Urothelium cell line (cell line): ENCODE measurements at places on chromosomes 7 and 10.

- no peak for DNase-seq
Observed at GRCh38 chr7:70063927-70064326, 465.7 kb downstream of the AUTS2 start.

DNA sequence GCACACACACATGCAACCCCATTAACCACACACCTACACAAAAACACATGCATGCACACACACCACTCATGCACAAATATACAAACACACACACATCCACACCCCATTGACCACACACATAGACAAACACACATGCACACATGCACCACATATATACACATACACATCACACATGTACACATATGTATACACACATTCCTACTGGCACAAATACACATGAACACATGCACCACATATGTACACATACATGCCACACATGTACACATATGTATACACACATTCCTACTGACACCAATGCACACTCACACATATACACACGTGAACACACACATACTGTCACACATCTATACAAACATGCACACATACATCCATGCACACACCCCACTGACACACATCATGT lies 212.5 kb upstream of the PPP2R2D start:
- no peak for DNase-seq

DNA sequence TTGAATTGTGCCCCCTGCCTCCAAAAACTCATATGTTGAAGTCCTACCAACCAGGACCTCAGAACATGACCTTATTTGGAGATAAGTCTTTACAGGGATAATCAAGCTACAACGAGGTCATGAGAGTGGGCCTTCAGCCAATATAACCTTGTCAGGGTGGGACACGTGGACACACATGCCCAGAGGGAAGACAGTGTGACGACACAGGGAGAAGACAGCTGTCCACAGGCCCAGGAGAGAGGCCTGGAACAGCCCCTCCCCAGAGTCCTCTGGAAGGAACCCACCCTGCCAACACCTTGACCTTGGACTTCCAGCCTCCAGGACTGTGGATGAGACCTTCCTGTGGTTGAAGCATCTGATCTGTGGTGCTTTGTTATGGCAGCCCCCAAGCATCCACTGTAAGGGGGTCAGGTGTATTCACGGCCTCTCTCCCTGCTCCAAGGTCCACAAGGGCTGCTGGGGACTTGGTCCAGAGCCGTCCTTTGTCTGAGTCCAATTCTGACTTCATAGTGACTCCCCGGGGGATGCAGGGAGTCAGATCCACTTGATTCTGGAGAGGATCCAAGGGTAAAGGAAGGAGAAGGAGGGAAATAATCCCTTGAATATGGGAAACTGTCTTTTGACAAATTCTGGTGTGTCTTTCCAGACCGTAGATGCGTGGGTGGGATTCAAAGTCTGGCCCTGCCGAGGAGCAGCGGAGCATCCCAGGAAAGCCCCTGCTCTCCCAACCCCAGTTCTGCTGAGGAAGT lies 7.0 kb downstream of the CALML3 start:
- no peak for DNase-seq

DNA sequence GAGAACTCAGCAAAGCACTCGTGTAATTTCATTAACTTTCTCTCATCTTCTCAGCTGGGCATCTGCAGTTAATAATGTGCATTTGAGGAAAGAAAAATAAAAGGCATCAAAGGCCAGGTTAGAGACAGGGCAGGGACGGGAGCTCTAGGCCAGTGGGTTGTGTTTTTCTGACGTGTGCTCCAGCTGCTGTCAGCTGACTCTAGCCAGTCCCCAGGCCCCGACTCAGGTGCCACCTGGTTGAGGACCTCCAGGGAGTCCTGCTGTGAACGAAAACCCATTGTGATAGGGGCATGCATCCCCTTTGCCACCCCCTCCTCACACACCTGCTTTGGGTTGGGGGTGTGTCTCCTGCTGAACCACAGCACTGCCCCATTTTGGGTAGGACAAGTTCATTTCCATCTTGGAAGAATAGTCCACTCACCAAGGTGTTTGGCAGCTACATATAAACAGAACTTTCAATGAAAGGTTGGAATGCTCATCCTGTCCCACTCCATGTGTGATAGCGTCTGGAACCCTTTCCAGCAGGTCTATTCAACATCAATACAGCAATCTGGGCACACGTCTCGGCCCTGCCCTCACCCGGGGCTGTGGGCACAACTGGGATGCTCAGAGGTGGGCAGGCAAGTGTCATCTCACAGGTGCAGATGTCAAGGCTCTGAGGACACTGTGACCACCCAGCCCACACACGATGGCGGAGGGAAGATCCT lies 146.1 kb upstream of the FAM20C start:
- no peak for DNase-seq

DNA sequence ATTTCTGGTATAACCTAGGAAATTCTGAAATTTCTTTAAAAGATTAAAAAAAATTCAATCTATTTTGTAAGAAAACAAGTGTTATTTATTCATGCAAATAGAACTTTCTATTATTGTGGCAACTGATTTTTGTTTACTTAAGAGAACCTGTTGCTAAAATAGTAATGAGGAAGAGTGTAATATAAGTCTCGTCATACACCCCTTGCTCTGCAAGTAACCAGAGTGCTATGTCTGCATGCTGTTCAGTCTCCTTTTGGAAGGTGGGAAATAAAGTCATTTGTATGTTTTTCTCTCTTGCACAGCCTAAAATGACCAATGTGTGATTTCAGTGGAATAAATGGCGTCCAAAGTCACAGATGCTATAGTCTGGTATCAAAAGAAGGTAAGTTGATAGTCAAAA lies 41.3 kb downstream of the PHTF2 start:
- DNase-seq = no peak

GRCh38 chr7:958221-959200 lies 4.0 kb upstream of the ADAP1 start:
- no peak for DNase-seq

- no peak for DNase-seq
Observed at GRCh38 chr7:105677817-105678573, 96.7 kb upstream of the EFCAB10 start.

DNA sequence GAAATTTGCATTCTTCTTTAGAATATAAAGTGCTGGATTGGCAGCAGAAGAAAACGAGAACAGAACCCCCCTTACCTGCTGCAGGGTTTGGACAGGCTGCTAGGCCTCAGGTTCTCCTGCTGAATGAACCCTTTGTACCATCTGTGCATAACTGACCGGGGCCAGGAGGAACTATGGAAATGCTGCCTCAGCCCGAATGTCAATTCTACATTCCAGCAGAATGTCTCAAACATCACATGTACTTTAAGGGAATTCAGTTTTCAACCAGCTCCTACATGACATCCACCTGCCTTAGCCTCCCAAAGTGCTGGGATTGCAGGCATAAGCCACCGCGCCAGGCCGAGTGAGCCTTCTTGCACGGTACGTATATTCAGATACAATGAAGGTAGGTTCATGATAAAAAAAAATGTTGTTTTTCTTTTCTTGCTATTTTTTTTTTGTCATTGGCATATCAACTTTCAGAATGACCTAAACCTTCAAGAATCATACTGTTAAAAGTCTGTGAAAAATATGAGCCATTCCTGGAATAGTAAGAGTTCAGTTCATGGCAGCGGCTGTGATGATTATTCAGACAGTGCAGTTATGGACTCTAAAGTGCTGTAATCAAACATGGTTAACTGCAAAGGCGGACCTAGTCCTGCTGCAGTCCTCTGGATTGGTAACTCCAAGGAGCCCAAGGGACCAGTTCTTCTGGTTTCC lies 84.4 kb upstream of the TNS3 start:
- peak; percentile 51 for DNase-seq

- DNase-seq = no peak
Observed at GRCh38 chr10:70601746-70602145, 795 bp downstream of the PRF1 start.

DNA sequence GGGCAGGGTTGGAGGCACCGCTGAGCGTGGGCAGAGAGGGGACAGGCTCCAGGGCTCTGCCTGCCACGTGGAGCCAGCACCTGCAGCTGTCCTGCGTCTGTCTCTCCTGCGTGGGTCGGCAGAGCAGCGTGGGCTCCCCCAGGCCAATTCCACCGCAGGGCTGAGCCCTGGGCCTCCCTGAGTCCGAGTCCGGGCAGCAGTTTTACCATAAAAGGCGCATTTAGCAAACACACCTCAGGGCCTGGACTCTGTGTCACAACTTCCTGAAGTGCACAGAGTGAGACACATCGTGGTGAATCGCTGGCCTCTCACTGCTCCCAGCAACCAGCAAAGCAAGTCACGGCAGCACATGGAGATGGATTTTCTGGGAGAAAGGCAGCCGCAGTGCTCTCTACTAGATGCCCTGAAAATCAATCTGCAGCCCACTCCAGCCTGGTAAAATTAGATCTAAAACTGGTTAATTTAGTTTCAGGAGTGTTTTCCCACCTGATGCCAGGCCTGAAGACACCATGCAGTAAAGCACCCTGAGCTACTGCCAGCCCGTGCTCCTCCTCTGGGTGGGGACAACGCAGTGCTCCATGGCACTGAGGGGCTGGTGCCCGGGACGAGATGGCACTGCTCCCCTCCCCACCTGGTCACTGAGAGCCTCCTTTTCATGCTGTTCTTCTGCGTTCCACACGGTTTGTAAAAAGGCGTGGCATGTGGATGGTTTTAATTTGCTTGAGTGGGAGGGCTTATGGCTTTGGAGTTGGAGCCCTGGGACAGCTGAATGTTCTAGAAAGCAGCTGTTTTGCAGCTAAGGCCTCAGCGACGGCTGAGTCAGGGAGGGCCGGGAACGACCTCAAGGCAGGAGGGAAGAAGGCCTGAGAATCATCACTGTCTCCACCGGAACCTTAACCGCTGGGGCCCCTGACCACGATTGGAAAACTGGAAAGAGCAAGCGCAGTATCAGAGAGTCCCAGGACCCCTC lies 336.9 kb downstream of the ADARB2 start:
- DNase-seq = no peak

DNA sequence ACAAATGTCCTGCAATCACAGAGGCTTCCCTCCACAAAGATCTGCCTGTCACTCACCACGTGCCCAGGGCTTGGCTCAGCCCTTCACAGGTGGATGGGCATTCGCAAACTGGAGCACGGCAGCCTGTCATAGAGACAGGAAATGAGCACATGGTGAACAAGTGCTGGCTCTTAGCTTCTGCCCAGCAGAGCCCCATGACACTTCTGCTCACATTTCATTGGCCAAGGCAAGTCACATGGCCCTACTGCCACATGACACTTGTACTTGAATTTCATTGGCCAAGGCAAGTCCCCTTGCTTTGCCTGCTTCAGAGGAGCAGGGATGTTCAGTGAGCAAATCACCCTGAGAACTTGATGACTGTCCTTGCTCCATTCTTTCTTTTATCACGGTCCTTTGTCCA lies 110.8 kb upstream of the PPP2R2D start:
- DNase-seq = no peak

GRCh38 chr7:159104188-159104920 lies 40.3 kb downstream of the VIPR2 start:
- no peak for DNase-seq

DNA sequence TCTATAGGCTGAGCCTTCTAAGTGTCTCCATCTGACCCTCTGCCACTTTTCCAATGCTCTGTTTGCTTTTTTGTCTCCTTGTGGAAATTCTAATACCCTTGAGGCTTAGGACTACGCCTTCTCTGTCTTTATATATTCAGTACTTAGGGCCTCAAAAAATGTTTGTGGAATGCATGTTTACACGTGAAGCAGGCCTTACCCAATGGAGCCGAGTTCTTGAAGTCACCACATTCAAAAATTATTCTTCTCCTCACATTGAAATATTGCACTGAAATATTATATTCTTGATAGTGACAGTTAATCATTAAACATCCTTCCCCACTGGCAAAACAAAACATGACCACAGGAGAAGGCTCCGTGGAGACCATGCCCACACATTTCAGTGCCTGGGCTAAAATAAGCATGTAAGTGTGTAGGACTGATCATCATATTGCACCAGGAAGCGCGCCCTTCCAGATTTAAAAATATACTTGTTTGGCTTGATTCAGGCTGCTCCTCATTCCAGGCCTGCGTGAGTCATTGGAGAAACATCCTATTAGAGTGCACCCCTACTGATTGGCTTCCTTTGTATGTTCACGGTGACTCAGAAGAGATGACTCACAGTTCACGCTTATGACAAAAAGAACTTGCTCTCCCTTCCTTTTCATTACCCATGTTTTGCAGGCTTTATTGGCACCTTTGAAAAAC lies 307.4 kb upstream of the AOAH start:
- DNase-seq = peak; percentile 95

- DNase-seq = peak; percentile 29
Observed at GRCh38 chr7:28174901-28175661, 5.5 kb downstream of the JAZF1 start.

- DNase-seq = no peak
Observed at GRCh38 chr7:25694699-25695098, 457.3 kb upstream of the NFE2L3 start.

DNA sequence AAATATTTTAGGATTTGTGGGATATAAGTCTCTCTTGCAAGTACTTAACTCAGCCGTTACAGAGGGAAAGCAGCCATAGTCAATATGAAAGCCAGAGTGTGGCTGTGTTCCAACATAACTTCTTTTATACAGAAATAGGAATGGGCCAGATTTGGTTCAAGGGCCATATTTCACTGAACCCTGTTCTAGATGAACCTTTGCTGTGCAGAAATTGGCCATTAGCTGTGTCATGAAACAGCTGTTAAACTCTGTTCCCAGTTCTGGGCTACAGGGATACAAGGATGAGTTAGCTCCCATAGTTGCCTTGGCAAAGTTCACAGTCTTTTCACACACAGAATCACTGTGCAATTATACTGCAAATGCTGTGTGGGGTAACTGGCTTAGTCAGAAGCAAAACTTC lies 213.9 kb upstream of the LRRN3 start:
- no peak for DNase-seq

GRCh38 chr7:135375908-135376699 lies 133.8 kb downstream of the CNOT4 start:
- no peak for DNase-seq

GRCh38 chr10:52020702-52021101 lies 293.4 kb upstream of the DKK1 start:
- DNase-seq = no peak

DNA sequence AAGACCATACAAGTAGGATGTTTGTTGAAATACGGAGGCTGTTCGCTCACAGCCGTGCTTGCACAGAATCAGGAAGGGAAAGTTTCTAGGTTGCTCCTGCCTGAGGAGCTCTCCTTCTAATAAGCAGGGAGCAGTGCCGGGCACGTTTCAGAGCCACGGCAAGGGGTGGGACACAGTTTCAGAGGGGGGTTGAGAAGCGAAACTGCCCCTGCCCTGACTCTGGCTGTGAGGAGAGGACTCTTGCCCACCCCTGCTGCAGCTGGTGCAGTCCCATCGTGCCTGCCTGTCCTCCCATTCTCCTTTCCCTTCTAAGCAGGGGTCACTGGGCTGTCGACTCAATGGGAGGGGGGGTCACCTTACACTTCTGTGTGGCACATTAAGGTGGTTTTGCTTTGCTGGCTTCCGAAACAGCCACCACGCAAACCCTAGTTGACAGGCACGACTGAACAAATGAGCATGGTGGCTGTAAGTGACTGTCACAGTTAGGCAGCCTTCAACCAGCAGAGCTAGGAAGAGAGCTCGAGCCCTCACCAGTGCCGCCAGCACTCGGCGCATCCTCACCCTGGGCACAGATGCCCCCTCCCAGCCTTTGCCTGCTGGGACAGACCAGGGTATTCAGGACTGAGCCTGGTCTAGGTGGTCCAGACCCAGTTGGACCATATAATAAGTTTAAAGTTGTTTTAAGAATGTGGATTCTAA lies 37.5 kb downstream of the ZNF467 start:
- DNase-seq = no peak

GRCh38 chr10:71821909-71822763 lies 28.9 kb downstream of the PSAP start:
- DNase-seq = no peak

- DNase-seq = no peak
Observed at GRCh38 chr7:158068853-158069252, 518.8 kb downstream of the PTPRN2 start.
